Activated CD4-positive, alpha-beta T cell treated with anti-CD3 and anti-CD28 coated beads for 24 hours (primary cell): ENCODE measurements at places on chromosomes 1 and 21.

DNA sequence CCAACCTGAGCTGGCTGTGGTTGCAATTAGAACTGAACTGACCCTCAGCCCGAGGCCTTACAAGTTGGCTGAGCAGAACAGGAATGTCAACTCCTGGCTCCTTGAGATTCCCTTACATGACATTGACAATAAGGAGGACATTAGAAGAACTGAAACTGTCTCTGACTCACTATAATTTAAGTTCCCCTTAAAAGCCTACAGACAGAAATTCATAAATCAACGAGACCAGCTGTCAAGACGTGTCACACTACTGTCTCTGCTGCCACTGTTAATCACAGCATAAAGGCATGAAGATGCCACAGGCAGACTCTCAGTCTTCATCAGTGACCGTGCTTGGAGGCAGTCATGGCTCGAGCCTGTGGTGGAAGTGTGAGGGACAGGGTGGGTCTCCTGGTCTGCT lies 168.8 kb downstream of the GABPA start:
- no peak for DNase-seq

- no peak for DNase-seq
Measured at GRCh38 chr1:225824533-225824941, 14.6 kb downstream of the EPHX1 start.

GRCh38 chr21:16678429-16679160 lies 834.2 kb upstream of the CXADR start:
- no peak for DNase-seq

DNA sequence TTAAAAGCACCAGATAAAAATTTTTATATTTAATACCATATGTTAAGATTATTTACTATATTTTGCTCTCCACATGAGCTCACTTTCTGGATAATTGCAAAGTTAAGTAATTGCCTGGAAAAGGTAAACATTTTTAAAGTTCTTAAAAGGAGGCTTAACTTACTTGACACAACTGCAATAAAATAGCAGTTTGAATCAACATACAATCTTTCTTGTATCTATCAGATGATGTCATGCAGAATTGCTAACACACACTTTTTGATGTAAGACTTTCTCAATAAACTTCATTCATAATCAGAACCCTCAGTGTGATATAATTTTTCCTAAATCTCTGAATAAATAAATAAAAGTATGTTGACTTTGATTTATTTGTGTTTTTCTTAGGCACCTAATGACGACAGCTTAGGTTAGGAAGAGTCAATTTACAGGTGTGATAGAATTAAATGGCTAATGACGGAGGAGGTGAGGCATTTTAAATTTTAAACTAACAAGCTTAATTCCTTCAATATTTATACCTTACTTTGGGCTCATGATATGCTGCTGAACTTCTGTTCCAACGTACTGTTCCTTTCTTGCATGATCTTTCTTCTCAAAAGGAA lies 99.5 kb downstream of the LYPLAL1 start:
- DNase-seq = no peak

DNA sequence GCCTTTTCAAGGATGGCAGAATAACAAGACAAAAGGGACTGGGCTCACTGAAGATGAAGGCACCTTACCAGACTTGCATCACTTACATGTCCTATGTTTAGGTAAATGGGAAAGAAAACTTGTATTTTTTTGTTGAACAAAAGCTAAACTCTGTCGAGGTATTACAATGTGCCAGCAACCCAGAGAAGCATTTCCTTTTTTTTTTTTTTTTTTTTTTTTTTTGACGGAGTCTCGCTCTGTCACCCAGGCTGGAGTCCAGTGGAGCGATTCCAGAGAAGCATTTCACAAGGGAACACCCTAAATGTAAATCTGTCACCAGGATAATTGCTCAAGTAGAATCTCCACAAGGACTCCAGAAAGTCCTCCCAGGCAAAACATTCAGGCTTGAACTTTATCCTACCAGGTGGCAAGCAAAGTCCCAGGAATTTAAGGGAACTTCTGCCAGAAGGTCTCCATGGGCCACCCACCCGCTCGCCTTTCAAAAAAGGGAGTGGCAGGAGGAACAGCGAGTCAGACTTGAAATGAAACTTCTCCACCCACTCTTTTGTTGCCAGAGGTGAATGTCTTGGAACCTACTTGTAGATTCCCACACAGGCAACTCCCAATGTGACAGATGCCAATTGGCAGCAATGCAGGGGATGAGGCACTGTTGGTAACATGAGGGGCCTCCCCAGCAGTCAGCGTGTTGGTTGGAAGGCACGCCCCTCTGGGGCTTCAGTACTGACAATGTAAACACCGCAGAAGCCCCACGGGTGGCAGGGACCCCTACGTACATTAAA lies 125.0 kb downstream of the TIAM1 start:
- no peak for DNase-seq
